ENCODE measurements at places on chromosomes 1 and 21.

DNA sequence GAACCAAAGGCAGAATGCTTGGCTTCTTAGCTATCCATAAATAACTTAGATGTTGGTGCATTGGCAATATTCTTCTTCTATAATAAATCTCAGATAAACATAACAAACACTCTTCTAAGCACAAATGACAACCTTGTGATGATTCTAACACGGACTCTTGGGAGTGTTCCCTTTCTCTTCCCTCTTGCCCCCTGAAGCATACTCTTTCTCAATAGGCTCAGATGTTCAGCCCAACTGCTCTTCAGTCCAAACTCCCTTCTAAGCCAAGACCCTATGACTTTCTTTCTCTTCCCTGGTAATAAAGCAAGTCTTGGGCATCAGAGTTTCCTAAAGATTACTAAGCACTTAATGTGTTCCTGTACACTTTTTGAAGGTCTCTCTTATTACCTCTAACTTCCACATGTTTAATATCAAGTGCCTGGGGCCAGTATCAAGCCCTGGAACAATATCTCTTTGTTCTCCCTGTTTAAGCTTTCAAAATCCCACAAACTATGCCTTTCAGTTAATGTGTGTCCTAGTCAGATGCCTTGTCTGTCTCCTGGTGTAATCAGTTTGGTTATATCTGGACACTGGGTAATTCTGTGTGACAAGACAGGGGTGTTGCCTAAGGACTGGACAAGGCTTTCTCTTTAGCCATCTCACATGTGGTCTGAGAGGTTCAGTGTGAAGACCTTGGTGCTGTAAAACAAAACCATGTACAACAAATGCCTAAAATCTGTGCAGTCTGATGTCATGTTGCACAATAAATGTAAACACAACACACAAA, 92.9 kb upstream of the IVNS1ABP start:
- no peak for DNase-seq

- no peak for DNase-seq
Measured at GRCh38 chr1:174818951-174819350, 180.8 kb upstream of the CACYBP start.

DNA sequence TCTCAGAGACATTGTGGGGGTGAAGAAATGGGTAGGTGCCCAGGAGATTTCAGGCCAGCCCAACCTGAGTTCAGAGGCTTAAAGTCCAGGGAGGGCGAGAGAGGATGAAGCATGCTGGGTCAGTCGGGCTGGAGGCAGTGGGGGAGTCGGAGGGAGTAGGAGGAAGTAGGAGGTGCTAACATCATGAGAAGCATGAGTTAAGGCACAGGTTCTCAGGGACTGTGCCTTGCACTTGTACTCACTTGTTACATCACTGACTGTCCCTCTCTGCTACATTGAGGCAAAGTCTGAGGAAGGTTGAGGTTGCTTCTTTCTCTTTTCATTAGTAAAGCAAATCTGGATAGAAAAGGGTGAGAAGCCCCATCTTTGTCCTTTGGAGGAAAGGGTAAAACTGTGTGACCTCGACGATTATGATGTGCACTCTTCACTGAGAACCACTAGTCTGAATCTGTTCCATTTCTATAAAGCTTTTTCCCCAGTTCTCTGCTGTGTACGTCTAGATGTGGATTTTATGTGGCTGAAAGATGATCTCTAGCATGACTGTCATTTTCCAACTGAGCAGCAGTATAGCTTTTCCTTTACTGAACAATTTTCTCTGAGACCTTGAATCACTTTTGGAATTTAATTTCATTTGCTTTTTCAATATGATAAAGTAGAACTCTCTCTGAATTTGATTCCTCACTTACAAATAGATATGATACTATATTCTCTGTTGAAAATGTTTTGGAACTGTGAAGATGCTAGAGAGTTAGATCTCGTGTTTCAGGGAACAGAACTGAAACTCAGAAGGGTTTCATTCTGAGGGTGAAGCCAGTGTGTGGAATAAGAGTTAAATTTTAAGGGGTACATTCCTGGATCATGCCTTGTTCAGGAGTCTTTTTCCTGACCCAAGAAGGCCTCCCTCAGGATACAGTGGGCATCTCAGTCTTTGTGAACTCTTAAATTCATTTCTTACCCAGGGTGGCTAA, 94.6 kb downstream of the FGGY start:
- no peak for DNase-seq

DNA sequence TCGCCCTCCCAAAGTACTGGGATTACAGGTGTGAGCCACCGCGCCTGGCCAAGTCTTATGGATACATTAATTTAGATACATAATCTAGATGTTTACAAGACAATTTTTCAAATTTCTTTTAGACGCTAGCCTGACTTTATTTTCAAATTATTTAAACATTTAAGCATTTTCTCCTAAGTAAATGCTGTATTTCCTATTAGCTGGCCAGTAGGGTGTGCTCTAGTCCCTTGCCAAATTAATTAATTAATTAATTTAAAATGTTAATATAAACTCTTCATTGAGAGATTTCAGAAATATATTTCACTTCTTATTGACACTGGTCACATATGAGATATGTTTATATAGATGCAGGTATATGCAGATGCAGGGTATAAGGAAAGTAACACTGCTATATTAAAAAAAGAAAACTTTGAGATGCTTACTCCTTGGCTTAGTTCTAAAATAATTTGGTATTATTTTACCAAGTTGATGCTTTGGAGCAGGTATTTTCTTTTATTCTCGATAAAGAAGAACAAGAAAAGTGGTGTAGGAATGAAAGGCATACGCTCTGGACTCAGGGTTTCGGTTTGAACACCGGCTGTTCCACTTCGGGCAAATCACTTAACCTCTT, 5.2 kb upstream of the ERRFI1 start:
- no peak for DNase-seq

DNA sequence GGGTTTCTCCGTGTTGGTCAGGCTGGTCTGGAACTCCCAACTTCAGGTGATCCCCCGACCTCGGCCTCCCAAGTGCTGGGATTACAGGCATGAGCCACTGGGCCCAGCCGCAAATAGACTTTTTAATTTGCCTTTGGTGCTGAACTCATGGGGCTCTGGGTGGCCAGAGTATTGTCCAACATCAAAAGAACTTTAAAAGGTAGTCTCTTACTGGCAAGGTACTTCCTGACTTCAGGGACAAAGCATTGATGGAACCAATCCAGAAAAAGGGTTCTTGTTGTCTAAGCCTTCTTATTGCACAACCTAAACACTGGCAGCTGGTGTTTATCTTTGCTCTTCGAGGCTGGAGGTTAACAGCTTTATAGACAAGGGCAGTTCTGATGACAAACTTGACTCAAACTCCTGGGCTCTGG, 3.8 kb upstream of the KTI12 start:
- DNase-seq: no peak

- DNase-seq: no peak
Measured at GRCh38 chr1:222547944-222548671, at the start of gene HHIPL2. Gene HHIPL2 (minus strand): TSS chr1:222548104. CDS start chr1:222548044, 60 bp downstream.

DNA sequence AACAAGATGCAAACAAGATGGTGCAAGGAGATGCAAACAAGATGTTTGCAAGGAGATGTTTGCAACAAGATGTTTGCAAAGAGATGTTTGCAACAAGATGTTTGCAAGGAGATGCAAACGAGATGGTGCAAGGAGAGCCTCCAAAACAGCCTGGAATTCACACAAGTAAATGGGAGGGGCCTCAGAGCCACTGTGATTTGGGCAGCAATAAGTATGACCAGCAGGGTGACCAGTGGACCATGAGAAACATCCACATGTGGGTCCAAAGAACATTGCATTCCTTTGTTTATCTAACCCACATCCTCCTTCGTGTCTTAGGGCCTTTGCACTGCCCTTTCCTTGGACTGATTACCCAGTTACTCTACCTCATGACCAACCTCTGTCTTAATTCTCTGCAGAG, 162.9 kb downstream of the PLPP3 start:
- DNase-seq: no peak

GRCh38 chr1:223724376-223724775, 12.0 kb downstream of the CAPN2 start:
- DNase-seq: no peak

DNA sequence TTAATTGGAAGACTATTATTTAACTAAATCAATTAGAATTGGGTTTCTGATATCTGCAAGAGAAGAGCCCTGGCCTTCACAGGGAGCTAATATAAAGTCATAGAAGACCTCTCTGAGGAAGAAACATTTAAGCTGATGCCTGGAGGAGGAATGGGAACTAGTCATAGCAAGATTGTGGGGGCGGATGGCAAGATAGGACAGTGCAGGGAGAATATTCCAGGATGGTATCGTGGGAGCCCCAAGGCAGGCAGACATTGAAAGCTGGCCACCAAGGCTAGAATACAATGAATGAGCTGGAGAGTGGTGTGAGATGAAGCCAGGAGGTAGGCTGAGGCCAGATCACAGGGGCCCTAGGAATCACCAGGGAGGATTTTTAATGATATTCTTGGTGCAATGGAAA, 20.8 kb upstream of the MYSM1 start:
- no peak for DNase-seq

GRCh38 chr1:153404768-153405167, 11.6 kb upstream of the S100A7A start:
- DNase-seq: peak; percentile 2

GRCh38 chr1:40637470-40638007, 27.9 kb downstream of the RIMS3 start:
- DNase-seq: no peak

DNA sequence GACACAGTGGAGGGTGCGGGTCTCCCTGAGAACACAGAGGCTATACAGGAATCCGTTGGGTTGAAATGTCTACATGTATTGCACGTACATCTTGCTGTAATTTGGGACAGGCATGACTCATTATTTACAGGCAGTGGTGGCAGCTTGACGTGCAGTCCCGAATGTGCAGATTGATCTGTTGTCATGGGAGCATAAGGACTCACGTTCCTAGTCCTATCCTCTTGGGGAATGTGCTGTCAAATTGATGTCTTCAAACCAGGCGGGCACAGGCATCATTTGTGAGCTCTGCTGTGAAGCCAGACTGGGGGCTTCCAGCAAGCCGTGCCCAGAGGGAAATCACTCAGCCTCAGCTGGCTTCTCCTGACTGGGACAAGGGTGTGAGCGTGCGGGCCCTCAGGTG, 40.5 kb downstream of the S100B start:
- DNase-seq: no peak

GRCh38 chr1:58000821-58001220, 545.7 kb downstream of the OMA1 start:
- DNase-seq: no peak

- no peak for DNase-seq
Measured at GRCh38 chr1:115092175-115092574, 2.9 kb upstream of the TSPAN2 start.

DNA sequence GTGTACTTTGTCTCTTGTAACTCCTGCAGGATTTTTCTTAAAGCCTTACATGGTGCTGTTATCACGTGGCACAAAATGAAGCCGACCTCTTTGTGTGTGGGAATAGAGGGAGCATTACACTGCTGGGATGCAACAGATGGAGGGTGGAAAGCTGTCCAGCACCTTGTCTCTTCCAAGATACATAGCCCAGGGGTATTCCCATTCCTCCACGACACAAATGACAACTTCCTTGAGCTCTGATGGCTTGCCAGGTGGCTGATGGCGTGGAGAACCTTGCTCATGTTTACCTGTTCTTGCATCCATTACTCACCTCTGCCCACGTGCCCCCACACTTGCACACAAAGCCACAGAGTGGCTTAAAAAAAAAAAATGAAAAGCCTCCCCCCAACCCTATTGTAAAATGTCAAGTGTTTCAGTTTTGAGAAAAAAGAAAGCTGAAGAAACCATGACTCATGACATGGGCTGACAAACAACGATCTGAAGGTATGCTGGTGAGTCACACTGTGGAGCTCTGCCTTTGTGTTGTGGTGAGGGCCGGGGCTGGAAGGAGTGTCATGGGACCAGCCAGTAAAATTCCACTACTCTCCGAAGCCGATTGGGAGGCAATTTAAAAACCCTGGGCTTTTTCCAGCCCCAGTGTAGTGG, 32.0 kb upstream of the ATP5PO start:
- no peak for DNase-seq

All from C1 segment of cervical spinal cord (tissue), 14 donors.